NCI-H2171 (cell line): ENCODE measurements at places on chromosomes 1 and 21.

GRCh38 chr1:178174539-178174938, 80.6 kb downstream of the RASAL2 start:
- DNase-seq, result no peak

DNA sequence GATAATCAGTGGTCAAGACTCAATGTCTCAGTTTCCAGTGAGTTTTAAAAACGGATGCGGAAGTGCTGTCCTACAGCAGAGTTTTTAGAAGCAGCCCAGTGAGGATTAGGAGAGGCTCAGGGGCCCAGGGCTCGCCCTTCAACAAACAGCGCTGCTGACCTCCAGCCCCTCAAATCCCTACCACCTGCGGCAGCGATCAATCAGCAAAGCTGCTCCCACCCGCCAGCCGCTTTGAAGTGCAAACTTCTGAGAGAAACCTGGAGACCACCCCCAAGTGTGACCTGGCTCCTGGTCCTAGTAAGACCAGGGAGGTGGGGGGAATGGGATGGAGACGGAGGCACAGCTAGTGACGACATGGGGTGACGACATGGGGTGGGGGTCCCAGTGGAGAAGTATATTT, 14.4 kb downstream of the ZBTB17 start:
- DNase-seq, result no peak

- DNase-seq, result no peak
Observed at GRCh38 chr1:166304131-166304530, 137.3 kb upstream of the FAM78B start.

DNA sequence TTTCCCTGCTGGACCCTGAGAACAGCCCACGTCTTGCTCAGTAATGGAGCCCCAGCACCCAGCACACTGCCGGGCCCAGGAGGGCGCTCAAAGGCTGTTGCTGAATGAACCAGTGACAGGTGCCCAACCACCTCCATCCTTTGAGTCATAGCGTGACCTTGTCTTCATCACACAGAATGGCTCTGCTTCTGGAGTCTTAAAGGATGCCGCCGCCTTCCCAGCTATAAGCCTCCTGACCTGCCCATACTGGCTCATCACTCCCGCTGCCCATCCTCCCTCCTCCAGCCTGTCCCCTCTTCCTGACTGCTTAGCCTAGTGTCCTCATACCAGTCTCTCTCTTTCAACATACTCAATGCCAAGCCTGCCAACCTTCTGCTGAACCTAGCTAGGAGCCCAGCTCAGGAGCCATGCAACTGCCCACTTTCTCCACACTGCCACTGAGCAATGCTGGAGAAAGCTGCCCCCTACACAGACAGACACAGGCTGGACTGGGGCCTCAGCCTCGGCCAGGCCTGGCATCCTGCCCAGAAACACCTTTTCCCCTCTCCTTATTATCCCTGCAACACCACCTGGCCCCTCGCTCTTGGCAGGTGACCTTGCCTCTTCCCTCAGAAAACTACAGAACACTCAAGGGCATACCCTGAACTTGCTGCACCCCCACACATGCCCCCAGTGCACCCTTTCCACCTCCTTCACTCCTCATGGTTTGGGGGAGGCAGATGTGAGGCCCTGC, 14.1 kb downstream of the TTC39A start:
- DNase-seq, result no peak

GRCh38 chr1:211833174-211833820, 2.7 kb upstream of the LPGAT1 start:
- DNase-seq, result no peak

DNA sequence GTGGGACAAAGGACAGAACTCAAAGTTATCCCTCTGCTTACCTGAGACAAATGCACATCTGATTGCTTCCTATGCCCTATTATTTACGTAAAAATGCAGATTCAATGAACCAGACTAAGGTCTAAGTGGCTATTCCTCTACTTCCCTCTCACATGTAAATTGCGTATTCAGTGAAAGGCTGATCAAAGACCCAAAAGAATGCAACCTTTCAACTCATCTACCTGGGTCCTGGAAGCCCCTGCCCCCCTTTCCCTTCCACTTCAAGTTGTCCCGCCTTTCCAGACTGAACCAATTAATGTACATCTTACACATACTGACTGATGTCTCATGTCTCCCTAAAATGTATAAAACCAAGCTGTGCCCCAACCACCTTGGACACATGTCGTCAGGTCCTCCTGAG, 14.6 kb downstream of the SSX2IP start:
- DNase-seq, result no peak

- DNase-seq, result peak; percentile 76
Observed at GRCh38 chr1:192474080-192474683, 101.4 kb upstream of the RGS1 start.

DNA sequence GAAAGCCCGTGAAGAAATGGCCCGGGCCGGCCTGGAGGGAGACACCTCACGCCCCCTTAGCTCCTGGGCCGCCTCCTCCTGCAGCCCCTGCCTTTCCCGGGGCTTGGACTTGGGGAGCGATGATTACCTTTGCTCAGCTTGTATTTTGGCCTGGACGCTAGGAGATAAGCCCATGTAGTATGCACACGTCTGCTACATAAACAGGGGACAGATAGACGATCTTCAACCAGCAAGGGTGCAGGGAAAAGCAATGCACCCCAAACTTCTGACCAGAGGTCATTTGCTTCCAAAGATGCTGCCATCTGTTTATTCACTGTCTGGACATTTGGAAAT, 936 bp downstream of the TP73 start:
- no peak for DNase-seq

- DNase-seq, result no peak
Observed at GRCh38 chr1:87981810-87982209, 653.1 kb downstream of the LMO4 start.

GRCh38 chr1:100612540-100612939, 74.6 kb downstream of the GPR88 start:
- DNase-seq, result no peak

DNA sequence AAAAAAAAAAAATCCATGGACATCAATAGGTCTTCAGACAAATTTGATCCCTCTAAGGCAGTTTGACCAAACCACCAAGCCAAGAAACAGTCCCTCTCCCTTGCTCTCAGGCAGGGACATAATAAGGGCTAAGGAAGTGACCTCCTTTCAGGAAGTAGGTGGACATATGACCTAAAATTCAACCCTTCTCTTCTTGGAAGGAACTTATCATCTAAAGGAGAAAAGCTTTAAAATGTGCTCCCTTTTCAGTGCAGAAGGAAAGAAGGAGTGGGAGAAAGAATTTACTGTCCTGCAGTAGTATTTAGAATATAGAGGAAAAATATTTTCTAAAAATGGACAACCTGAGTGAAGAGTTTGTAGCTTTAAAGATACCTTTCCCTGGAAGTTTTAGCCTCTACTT, 118.1 kb downstream of the DTL start:
- no peak for DNase-seq

GRCh38 chr1:175737451-175737850, 5.9 kb downstream of the TNR start:
- no peak for DNase-seq

DNA sequence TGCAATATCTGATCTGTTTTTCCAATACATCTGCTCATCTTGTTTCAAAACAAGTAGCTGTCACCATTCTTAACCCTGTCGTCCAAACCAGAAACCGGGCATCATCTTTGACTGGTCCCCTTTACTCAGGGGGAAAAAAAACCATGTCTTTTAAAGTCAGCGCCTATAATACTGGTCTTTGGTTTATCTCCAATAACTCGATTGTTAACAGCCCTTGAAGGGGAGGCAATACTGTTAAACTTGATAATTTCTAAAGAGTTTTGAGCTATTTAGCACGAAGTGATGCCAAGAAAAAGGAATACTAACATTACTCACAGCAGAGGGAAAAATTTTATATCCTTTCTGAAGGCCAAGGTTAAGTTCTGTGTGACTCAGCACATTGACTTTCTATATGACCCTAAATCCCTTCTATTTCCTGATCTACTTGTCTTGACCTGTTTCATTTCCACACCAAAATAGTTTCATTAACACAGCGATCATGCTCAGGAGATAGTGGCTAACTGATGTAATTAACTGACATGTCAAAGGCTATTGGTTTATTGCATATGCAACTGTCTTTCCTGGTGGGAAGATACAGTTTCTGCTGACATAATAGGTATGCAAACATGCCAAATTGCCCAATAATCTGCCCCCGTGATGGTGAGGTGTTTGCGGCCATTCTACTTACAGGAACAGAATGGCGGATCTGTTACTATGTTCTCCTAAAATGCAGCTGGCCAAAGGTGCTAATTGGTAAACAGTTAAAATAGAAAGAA, 59.1 kb downstream of the NFIA start:
- DNase-seq, result no peak
